ENCODE measurements at places on chromosomes 12 and 14.
A peak's percentile ranks its signal among the peaks of the same experiment; 100 is the strongest.

DNA sequence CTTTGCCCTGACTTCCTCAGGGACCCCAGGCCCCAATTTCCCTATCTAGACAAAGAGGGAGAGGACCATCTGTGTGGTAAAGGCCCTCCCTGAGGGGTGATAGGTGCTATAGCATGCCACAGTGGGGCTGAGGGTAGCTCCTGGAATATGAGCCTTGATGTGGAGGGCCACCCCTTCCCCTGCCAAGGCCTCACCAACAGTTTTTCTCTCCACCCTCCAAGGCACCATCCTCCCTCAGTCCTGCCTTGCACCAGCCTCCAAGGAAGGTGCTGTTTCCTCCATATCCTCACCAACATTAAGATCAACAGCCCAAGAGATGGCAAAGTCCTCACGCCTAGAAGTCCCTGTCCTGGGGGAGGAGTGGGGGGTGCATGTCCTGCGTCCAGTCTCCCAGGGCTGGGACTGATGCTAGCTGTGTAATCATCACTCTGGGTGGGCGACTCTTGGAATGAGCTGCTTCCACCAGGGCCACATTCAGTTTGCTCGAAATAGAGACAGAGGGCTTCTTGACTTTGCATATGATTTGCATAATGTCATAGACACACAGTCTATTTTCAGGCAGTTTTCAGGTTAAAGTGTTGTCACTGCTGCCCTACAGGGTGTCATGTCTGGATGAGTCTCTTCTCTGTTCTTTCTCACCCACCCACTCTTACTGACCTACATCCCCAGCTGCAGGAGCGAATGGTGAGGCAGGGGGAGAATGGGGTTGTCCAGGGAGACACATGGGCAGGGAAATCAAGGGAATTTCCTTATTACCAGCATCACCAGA is 17.4 kb downstream of the ACVRL1 start:
- no peak for DNase-seq

DNA sequence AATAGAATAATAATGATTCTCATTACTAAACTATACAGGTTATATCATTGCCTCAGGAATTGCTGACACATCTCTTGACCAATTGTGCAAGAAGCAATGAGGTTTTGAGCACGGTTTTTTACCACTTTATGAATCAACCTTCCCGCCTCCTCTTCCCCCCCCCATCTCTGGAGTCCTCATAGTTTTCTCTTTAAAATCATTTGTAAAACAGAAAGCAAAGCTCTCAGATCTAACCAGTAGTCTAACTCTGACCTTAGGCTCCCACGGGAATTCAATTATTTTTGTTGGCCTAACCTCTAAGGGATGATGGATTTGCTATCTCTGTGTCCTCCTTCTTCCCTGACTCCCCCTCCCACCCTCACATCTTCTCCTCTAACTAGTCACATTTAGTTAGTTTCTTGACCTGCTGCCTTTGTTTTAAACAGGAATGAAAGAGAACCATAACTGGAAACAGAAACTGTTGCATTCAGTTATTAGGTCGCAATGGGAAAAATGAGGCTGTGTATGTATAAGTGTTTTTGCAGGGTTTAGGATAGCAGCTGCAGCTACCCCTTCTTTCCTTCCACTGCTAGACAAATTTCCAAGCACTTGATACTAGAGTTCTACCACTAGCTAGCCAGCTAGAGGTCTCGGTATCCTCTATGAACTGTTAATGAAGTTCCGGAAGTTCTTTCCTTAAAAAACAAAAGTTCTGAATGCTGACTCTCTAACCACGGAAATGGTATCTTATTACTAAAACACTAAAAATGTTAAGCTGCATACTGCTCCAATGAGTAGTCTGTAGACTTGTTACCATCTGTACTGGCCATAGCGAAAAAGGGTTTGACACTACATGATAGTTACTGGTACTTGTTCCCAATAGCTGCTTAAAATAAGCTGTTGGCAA is 65.4 kb downstream of the TAOK3 start:
- DNase-seq: no peak

GRCh38 chr12:113060336-113060960 is 3.9 kb downstream of the DTX1 start:
- DNase-seq: no peak

DNA sequence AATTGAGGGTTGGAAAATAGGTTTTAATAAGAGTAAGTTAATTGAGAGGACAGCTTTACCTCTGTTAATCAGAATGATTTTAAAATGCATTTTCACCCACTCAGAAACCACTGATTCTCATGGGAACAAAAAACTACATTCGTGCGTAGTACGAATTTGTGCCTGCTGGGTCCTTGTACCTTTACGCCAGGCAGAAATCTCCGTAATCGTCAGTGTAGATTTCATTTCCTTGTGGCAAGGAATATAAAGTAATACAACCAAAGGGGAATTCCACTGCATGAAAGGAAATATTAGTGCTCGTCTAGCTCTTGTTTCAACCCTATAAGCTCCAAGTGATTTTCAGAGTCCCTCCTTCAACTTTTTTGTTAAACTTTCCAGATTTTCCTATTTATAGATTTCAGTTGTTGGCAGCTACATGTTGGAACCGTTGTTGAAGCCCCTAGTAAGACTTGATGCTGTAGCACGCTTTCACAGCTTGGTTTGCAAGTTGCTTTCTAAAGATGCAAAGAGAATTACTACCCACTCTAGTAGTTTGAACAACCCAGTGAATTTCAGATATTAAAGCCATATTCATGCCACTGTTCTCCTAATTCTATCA is 90.6 kb downstream of the ETV6 start:
- no peak for DNase-seq

DNA sequence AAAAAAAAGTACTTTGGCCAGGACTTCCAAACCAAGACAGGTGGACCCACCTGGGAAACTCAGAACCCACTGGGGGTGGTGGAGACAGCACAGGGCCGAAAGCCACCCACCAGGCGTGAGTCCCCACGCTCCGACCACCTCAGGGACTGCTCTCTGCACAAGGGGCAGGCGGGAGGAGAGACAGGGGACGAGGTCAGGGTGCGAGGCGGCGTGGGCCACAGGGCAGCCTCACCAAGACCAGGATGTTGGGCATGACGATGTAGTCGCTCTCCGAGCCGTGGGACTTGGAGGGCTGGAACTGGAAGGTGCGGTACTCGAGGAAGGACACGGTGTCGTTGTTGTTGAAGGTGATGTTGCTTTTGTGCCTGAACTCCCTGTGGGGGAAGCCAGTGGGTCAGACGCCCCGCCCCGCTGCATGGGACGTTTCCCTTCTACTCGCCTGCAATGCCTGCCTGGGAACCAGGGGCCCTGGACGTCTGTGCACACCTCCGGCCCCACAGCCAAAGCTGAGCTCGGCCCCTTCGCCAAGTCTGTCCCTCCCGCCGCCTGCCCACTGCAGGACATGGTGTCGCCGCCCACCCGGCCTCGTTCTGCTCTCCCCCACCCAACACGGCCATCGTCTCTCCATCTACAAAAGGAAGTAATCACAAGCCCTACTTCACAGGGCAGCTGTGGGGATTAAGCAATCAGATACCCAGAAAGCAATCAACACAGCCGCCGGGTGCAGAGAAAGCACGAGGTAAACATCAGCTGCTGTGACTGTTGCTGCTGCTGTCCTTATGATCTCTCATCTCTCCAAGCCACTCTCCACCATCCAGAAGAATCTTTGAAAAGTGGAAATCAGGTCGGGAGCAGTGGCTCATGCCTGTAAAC is 48.7 kb downstream of the SCARB1 start:
- DNase-seq: no peak

DNA sequence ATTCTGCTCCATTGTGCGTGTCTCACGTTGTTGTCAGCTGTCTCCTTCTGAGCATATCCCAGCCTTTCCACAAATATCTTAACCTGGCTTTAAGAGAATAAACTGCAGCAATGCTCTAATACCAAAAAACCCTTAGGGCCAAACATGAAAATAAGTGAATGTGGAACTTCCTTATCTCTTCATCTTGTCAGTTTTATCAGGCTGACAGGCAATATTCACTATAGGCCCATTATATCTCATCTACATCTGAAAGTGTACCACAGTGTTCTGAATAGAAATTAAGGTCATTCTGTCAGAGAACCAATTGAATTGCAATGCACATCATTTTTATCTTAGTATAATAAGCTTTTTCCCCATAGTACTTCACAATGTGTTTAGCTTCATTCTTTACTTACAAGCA is 933.1 kb upstream of the FBXO33 start:
- no peak for DNase-seq

DNA sequence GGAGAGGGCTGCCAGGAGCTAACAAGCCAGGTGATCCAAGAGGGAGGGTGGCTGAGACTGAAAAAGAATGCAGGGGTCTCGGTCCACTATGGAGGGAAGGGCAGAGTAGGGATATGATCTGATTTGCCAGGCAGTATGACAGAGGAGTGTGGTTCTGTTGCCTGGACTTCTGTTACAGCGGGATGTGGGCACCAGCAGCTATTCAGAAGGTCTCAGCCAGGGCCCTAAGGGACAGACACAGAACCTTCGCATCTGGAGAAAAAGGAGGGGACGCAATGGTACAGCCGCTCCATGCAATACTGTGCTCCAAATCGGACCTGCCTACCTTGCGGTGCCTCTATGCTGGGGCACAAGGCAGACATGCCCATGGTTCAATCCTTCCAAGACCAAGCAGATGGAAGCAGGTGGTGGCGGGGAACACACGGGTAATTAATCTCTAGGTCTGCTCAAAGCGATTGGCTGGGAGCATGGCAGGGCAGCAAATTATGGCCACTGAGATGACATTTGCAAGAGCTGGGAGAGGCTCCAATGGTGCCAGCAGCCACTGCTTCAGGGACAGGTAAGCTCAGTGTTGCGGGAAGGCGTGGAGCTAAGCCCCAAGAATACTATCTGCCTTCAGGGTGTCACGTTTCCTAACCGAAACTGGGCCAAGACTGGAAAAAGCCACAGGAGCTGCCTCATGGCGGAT is 185.5 kb downstream of the FOXN3 start:
- DNase-seq: no peak

- DNase-seq: no peak
These were observed 10.1 kb downstream of the AKAP6 start for GRCh38 chr14:32339188-32339587.

DNA sequence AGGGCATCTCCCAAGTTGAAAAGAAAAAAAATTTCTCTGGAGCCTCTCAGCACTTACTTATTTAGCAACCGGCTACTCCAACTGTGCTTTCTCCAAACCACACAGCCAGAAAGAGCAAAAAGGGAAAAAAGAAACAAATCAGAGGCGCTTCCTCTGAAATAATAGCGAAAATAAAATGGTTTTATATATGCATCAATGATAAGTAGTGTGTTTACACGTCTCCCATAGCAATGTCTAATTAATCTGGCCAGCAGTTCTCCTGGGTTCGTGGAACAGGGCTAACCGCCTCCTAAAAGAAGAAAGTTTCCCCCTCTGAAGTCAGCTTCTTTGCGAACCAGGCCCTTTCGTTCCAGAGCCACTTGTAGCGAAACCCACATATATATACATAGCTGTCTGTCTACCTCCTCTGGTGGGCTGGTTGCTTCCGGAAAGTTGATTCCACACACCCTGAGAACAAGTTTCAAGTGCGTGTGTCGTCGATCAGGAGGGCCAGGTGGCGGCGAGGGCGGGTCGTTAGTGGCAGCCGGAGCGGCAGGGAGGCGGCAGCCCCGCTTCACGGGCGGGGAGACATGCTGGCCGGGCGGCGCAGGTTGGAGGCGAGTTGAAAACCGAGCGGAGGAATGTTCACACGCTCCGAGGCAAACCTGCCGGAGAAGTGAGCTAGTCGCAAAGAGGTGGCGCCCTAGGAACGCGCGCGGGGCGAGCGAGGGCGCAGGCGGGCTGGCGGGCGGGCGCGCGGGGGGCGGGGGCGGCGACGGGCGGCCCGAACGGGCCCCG is 2.7 kb downstream of the PTHLH start:
- DNase-seq: peak; percentile 26

- DNase-seq: no peak
These were observed 109.3 kb downstream of the LGR5 start for GRCh38 chr12:71548893-71549292.

- DNase-seq: no peak
These were observed 715 bp downstream of the NEK9 start for GRCh38 chr14:75126121-75126544.

DNA sequence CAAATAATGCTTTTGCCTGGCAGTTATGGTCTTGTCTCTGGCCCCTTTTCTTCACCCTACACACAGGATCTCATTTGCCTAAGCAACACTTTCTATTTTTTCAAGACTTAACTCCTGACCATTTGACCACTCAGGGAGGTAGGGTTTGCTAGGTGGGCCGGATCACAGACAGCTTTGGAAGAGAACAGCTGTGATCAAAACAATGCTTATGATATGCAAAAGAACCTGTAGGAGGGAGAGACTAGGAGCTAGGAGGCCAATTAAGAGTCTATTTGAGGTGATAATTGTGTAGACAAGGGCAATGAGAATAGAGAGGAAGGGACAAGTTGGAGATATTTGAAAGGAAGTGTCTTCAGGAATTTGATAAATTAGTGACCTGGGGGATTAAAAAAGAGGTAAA is 12.3 kb upstream of the DACT1 start:
- DNase-seq: no peak

- DNase-seq: peak; percentile 45
These were observed 9.9 kb upstream of the GYS2 start for GRCh38 chr12:21614506-21614905.

DNA sequence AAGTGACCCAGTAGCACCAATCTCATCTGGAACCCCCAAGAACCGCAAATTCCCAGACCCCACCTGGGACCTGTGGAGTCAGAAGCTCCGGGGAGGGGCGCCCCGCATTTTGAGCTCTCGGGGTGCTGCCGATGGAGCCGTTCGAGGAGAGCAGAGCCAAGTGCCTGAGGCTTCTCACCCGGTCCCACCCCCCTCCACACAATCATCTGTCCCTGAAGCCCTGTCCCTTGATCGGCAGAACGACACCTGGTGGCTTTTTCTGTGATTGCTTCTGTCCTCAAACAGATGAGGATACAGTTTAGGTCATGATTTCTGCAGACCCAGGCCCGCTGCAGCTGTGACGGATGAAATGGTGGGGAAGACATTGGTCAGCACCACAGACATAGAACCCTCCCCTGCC is 74.7 kb downstream of the NOC4L start:
- peak; percentile 53 for DNase-seq

DNA sequence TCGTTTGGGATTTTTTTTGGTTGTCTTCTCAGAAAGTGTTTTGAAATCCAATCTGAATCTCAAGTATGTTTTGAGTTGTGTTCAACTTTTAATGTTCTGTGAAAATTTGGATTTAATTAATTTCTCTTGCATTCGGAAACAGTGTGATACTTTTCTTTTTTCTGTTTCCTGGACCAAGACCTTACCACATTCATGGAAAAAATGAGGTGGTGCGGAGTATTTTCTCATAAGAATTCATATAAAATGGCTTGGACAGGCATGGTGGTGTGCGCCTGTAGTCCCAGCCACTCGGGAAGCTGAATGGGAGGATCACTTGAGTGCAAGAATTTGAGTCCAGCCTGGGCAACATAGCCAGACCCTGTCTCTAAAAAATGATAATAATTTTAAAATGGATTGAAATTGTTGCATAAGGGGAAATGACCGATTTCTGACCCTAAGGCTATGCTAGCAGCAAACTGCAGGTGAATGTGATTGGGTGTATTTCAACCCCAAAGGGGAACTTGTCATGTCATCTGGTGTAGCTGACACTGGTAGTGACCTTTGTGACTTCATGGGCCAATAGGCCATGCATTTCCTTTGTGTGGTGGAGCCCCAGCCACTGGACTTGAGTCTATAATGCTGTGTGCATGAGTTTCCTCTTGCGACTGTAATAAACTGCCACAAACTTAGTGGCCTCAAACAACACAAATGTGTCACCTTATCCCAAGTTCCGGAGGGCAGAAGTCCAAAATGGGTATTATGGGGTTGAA is 123.5 kb upstream of the RFLNA start:
- no peak for DNase-seq

Data from naive thymus-derived CD8-positive, alpha-beta T cell (primary cell).